ENCODE measurements at places on chromosomes 6 and 20. TPM values are rescaled to one million over a fixed set of nuclear protein-coding genes. Genes with fewer than 3 reads are reported as not detected.

- DNase-seq: peak; percentile 84
- H3K27me3 ChIP-seq: no peaks in the 10 kb centered on the region
- H3K36me3 ChIP-seq: no peaks in the 10 kb centered on the region
- H3K27ac ChIP-seq: no peak overlapping the region
Measured at GRCh38 chr20:51306521-51307358, 235.8 kb downstream of the NFATC2 start.

DNA sequence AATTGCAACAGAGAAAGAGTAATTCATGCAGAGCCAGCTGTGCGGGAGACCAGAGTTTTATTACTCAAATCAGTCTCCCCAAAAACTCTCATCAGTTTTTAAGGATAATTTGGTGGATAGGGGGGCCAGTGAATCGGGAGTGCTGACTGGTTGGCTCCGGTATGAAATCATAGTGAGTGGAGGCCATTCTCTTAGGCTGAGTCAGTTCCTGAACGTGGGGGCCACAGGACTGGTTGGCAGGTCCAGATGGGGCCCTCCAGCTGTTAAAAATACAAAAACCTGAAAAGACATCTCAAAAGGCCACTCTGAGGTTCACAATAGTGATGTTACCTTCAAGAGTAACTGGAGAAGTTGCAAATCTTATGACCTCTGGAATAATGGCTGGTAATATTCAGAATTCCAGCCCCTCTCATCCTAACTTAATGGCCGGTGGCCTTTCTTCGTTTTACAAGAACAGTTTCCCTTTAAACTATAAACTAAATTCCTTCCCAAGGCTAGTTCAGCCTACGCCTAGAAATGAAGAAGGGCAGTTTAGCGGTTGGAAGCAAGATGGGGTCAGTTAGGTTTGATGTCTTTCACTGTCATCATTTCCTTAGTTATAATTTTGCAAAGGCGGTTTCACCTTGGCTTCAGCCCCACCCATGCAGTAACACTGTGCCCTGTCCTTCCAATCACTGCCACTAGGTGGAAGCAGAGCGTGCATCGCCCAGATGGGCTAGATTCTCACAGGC is 6.8 kb upstream of the MICA start:
- H3K27ac ChIP-seq: no peak overlapping the region
- DNase-seq: peak; percentile 86
- peaks cover 10% of the 10 kb centered on the region for H3K36me3 ChIP-seq

DNA sequence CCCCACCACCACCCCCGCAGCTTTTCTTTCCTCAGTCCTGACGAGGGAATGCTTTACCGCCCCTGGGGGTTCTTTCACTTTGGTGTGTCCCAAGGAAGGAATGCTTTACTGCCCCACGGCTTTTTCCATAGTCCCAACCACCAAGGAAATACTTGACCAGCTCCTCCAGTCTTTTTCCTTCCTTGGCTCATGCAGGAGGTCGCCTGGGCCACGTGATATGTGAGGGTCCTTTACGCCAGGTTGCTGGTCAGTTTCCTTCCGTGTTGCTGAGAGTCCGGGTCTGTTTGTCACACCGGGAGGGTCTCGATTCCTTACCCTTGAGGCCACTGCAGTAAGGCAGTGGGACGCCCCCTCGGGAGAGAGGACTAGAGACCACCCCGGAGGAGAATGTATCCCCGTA is 58.9 kb upstream of the CDH4 start:
- no peak overlapping the region for H3K27ac ChIP-seq
- H3K36me3 ChIP-seq: no peaks in the 10 kb centered on the region
- DNase-seq: no peak
- H3K4me1 ChIP-seq: no peaks in the 10 kb centered on the region
- peaks cover 12% of the 10 kb centered on the region for H3K27me3 ChIP-seq

The LST1 gene
- 68.1 TPM for total RNA-seq

- no peaks in the 10 kb centered on the region for H3K27me3 ChIP-seq
- DNase-seq: no peak
- no peak overlapping the region for H3K27ac ChIP-seq
Measured at GRCh38 chr6:37583261-37583660, 83.6 kb upstream of the CCDC167 start.

DNA sequence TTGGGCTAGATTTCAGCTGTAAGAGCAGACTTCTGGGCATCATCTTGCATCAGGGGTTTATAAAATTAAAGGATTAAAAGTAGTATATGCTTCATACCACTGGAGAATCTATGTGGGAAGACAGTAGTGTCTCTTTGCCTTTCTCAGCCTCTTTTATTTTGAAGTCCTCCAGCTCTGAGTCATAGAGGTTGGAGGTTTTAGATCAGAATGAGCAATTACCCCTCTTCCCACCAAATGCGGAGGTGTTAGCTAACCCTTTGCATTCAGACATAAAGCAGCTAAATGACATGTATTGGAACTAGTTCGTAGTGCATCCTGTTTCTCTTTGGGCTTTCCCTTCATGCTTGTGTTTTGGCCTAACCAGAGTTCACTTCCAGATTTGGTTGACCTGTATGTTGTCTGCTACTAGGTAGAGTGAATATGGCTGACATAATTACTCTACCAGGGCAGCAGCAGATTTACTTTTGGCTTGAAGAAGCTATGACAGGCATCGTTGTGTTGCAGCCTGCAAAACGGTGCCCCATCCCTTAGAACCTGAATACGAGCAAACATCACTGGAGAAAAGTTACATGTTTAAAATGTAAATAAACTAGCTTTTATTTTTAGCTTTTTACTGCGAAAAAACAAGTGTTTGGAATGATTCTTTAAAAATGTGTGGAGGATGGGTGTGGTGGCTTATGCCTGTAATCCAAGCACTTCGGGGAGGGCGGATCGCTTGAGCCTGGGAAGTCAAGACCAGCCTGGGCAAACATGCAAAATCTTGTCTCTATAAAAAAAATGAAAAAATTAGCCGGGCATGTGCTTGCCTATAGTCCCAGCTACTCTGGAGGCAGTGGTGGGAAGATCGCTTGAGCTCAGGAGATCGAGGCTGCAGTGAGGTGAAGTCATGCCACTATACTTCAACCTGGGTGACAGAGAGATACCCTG is 82.2 kb downstream of the MYO6 start:
- no peaks in the 10 kb centered on the region for H3K4me1 ChIP-seq
- H3K4me3 ChIP-seq: no peak overlapping the region

GRCh38 chr6:166516251-166516884 is 70.1 kb downstream of the RAMACL start:
- DNase-seq: no peak
- no peaks in the 10 kb centered on the region for H3K27me3 ChIP-seq
- H3K27ac ChIP-seq: no peak overlapping the region
- H3K4me1 ChIP-seq: no peaks in the 10 kb centered on the region
- H3K4me3 ChIP-seq: no peak overlapping the region
- H3K36me3 ChIP-seq: peaks cover 11% of the 10 kb centered on the region

GRCh38 chr6:111874025-111874415 is 768 bp upstream of the FYN start:
- no peaks in the 10 kb centered on the region for H3K27me3 ChIP-seq
- H3K27ac ChIP-seq: peak overlapping the region; percentile 59
- H3K4me1 ChIP-seq: peaks cover 19% of the 10 kb centered on the region
- no peak for DNase-seq
- H3K4me3 ChIP-seq: peak overlapping the region; percentile 63
- H3K36me3 ChIP-seq: no peaks in the 10 kb centered on the region

GRCh38 chr20:36235892-36236785 is at the start of gene AAR2:
AAR2 (plus strand) TSS chr20:36236478; CDS start chr20:36239869, 3,391 bp downstream.
- H3K4me1 ChIP-seq: peaks cover 20% of the 10 kb centered on the region
- peaks cover 21% of the 10 kb centered on the region for H3K36me3 ChIP-seq
- DNase-seq: peak; percentile 89
- no peaks in the 10 kb centered on the region for H3K27me3 ChIP-seq
- H3K27ac ChIP-seq: peak within 1 kb of the TSS; percentile 78
- H3K4me3 ChIP-seq: peak within 1 kb of the TSS; percentile 82

The PIM1 gene
- total RNA-seq: 55.3 TPM

GRCh38 chr6:18389479-18389878 is 2.3 kb downstream of the RNF144B start:
- H3K4me1 ChIP-seq: peaks cover 30% of the 10 kb centered on the region
- H3K4me3 ChIP-seq: peak overlapping the region; percentile 73
- H3K36me3 ChIP-seq: no peaks in the 10 kb centered on the region

DNA sequence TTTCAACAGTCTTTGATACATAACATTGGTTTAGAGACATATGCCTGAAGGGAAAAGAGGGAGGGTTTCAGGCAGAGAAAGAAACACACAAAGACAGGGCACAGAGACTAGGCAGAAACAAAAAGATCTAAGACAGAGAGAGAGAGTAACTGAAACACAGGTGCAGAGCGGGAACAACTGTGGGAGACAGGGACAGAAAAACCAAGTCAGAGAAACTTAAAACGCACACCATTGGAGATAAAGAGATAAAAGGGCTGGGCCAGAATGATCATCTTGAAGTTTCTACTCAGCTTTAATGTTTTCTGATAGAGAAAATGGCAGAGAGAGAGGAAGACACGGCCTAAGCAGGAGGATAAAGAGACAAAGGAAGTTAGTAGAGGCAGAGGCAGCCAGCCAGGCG is 11.8 kb downstream of the UNC5CL start:
- no peaks in the 10 kb centered on the region for H3K27me3 ChIP-seq
- no peaks in the 10 kb centered on the region for H3K36me3 ChIP-seq
- H3K27ac ChIP-seq: no peak overlapping the region
- peaks cover 12% of the 10 kb centered on the region for H3K4me1 ChIP-seq
- no peak for DNase-seq

DNA sequence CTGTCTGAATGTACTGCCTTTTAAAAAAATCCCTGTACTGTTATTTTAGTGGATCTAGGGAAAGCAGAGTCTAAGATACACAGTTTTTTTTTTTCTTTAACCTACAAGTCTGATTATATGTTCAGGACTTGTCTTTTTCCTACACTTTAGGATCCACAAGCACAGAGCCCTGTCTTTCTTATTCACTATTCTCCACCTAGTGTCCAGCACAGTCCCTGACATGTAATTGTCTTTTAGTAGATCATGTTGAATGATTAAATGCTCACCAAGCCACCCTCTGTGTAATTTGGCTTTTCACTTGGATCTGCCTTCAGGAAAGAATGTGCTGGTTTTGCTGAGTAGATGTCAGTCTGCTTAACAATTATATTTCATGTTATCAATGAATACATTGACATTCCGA is 35.8 kb upstream of the YWHAB start:
- no peak overlapping the region for H3K27ac ChIP-seq
- DNase-seq: no peak
- no peaks in the 10 kb centered on the region for H3K4me1 ChIP-seq
- no peak overlapping the region for H3K4me3 ChIP-seq

The C6orf141 gene
- total RNA-seq: 2.1 TPM

DNA sequence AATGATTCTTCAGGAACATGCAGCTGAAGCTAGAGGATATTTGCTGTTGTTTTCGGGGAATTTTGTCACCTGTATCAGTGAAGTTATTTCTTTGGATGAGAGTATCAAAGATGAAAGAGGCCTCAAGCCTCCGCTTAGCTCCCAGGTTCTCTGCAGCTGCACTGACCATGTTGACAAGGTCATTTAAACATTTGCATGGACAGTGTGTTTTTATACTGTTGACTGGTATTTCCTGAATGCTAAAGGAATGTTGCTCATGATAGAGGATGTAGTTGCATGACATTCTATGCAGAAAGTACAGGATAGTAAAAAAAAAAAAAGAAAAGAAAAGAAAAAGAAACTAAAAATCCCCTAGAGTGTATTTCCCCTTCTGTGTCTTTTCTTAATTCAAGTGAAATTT is 165.6 kb upstream of the LAMP5 start:
- no peaks in the 10 kb centered on the region for H3K36me3 ChIP-seq
- H3K4me3 ChIP-seq: no peak overlapping the region
- peaks cover 13% of the 10 kb centered on the region for H3K4me1 ChIP-seq
- DNase-seq: no peak
- H3K27me3 ChIP-seq: no peaks in the 10 kb centered on the region

DNA sequence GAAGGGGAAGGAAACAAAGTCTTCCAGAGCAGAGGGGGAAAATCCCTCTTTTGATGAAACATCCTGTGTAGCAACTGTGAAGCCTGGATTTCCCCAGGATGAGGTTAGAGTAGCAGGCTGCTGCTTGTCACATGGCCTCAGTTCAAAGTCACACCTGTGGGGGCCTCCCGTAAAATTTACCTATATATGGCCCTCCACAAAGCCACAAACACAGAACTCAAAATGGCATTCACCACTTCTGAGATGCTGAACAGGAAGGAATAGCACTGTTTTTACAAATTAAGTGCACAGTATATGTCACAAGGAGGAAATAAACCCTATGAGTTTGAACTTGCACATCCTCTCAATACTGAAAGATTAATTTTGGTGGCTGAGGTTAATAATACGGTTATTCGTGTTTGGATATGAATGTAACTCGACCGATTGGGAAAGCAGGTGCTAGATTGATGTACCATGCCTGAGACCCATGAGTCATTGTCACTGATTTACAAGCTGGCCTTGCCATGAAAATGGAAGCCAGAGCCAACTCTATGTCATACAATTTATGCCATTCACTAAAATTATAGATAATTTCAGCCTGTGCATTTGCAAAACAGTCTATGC is 70.6 kb downstream of the SGK1 start:
- no peaks in the 10 kb centered on the region for H3K27me3 ChIP-seq
- DNase-seq: no peak
- H3K36me3 ChIP-seq: no peaks in the 10 kb centered on the region
- no peak overlapping the region for H3K4me3 ChIP-seq

The DPPA5 gene
- not detected for total RNA-seq

The IP6K3 gene
- total RNA-seq: 4.6 TPM

The SLC22A2 gene
- total RNA-seq: not detected

DNA sequence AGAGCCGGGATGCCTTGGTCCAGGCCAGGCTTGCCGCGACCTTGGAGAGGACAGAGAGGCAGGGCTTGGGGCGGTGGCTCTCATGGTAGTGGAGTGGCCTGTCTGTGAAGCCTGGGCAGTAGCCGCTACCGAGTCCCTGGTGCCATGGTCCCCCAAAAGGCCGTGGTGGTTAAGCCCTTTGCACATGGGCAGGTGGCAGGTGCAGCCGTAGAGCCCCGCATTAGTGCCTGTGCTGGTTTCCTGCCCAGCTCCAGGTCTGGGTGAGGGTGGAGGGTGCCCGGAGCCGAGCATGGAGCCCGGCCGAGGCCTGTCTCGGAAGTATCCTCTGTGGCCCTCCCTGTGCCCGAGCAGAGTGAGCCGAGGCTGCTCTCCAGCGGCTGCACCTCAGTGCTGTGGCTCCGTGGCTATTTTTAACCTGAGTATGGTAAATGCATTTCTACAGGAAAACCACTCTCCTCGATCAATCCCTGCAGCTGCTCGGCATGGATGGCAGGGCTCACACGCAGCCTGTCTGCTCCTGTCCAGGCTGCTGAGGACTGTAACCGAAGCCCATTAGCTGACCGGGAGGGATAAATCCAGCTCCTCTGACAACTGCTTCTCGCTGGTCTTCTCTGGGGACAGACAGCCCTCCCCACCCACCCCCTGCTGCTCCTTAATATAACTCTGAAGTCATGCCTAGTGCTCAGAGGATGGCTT is 36.3 kb upstream of the GATA5 start:
- no peaks in the 10 kb centered on the region for H3K4me1 ChIP-seq
- H3K27ac ChIP-seq: no peak overlapping the region
- DNase-seq: no peak

All from upper lobe of right lung (tissue), 1 donor.